Naive thymus-derived CD4-positive, alpha-beta T cell (primary cell): ENCODE measurements at places on chromosomes 1 and 21. TPM values are rescaled to one million over a fixed set of nuclear protein-coding genes. Genes with fewer than 3 reads are reported as not detected.

The SLC2A5 gene
- total RNA-seq: not detected

DNA sequence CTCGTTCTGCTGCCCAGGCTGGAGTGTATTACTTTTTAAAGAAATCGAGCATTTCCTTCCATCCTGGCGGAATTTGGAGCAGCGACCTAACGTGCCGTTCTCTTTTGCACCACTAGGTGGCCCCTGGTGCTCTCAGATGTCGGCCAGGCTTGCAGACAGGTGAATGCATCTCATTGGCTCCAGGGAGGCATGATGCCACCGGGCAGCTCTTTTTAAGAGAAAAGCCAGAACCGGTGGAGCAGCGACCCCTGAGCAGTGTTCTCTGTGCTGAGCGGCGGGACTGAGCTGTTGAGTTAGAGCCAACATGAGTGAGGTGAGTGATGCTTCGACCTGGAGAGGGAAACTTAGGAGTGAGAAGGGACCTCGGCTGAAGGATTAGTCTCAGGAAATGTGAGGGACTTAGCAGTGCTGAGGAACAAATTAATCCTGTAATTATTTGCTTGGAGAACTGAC is at the start of gene PCP4:
Gene PCP4 (plus strand): TSS at position 241 of the 453 bp plus-strand sequence. CDS start 64 bp downstream, at position 305.
- DNase-seq: peak; percentile 5

GRCh38 chr1:70979313-70979712 is 68.3 kb downstream of the PTGER3 start:
- no peak for DNase-seq

DNA sequence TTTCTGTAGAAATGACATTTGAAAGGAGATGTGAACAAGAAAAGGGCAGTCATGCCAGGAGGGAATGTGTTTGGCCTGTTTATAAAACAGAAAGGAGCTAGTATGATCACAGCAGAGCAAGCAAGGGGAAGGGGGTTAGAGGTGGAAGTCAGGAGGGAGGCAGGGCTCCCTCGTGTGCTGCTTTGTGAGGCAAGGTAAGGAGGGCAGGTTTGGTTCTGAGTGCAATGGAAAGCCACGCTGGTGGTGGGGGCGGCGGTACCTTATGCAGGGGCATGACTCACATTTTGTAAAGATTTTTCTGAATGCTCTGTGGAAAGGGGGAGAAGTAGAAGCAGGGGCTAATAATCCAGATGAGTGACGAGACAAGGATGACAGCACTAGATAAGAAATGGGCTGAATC is 197.5 kb upstream of the C8B start:
- no peak for DNase-seq
